Activated CD4-positive, alpha-beta T cell treated with anti-CD3 and anti-CD28 coated beads for 36 hours (primary cell): ENCODE measurements at places on chromosomes 3 and 15. TPM values are rescaled to one million over a fixed set of nuclear protein-coding genes. Genes with fewer than 3 reads are reported as not detected.

COL6A5 gene
- total RNA-seq: not detected

CASR gene
- 0.05 TPM for total RNA-seq

C3orf20 gene
- total RNA-seq: not detected

MST1R gene
- total RNA-seq: 0.86 TPM

GJD2 gene
- total RNA-seq: not detected

GCSAM gene
- 12.1 TPM for total RNA-seq

GNB4 gene
- 0.75 TPM for total RNA-seq

CYP1A1 gene
- total RNA-seq: 2.0 TPM

PLSCR5 gene
- total RNA-seq: not detected

EMC7 gene
- 48.5 TPM for total RNA-seq

GASK1A gene
- total RNA-seq: not detected

SLC22A13 gene
- total RNA-seq: 0.21 TPM

SIDT1 gene
- total RNA-seq: 19.0 TPM

SKOR1 gene
- total RNA-seq: 0.18 TPM
